ENCODE measurements at places on chromosomes 6 and 20.

- DNase-seq, result no peak
Observed at GRCh38 chr20:34209111-34209510, 32.1 kb upstream of the ASIP start.

GRCh38 chr6:10422737-10423034 is 7.8 kb upstream of the TFAP2A start:
- no peak for DNase-seq

DNA sequence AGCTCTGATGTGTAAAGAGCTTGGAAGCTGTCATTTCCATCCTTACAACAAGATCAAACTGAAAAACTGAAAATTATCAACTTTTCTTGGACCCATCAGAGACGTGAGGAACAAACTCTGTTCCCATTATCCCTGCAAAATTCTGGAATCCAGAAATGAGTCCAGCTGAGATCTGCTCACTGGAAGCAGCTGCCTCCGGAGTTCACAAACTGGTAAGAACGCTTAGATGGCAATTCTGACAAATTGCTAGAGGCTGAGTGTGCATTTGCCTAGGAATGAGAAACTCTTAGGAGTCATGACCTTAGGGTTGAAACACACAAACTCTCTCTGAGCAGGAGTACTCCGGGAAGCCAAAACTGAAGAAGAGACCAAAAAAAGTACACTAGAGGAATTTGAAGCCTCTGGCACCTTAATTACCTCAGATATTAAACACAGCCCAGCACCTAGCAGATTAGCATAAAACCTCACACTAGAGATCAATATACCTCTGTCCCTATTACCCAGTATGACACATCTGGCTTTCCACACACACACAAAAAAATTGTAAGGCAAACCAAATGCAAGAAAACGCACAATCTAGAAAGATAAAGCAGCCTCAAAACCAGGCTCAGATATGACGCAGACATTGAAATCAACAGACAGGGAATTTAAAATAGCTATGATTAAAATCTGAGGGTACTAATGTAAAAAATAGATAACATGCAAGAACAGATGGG is 233.5 kb upstream of the SGK1 start:
- no peak for DNase-seq

GRCh38 chr6:1703091-1703855 is 93.6 kb downstream of the FOXC1 start:
- DNase-seq, result no peak

- DNase-seq, result no peak
Observed at GRCh38 chr6:39617520-39617919, 107.7 kb downstream of the KIF6 start.

DNA sequence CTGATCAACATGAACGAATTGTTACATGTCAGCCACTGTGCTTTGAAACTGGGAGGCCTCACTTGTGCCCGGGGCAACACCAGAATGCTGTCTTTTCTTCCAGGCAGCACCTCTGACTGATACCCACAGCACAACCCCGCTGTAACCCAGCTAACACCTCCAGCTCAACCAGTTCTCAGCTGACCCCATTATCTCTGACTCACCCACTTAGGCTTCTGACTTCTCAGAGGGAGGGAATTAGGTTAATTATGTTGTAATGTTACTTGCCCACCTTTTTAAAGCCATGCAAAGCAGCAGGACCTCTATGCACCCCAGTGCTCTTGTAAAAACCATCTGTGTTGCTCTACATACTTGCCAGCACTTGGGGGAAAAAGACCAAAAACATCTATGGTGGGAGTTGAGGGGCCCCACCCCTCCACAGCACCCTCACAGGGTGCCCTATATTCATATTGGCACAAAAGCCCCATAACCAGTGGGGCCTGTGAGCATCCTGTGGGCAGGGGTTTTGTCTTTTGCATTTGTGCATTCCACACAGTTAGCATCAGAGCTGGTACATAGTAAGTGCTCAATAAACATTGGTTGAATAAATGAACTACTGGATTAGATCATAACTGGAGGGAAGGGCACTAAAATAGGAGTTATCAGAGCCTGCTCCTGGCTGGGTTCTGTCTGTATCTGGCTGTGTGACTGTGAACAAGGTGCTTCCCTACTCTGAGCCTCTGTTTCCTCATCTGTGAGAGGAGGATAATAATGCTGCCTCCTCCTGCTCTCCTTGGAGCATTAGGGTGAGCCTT is 22.3 kb downstream of the BNIP5 start:
- DNase-seq, result no peak

DNA sequence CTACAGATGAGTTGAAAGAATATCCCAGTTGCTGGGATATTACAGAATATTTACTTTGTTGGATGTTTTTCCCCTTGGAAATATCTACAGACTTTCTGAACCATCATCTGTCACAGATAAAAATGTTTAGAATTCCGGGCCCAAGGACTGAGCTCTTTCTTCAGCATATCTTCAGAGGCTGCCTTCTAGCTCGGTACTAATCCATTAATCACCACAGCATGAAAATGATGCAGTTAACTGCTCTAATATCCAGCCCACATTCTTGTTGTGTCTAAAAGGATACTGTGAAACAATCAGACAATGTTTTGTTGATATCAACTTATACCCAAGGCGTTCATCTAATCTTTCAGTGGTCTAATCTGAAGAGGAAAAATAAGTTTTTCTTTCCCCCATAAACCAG is 247.4 kb downstream of the TBC1D32 start:
- DNase-seq, result no peak

DNA sequence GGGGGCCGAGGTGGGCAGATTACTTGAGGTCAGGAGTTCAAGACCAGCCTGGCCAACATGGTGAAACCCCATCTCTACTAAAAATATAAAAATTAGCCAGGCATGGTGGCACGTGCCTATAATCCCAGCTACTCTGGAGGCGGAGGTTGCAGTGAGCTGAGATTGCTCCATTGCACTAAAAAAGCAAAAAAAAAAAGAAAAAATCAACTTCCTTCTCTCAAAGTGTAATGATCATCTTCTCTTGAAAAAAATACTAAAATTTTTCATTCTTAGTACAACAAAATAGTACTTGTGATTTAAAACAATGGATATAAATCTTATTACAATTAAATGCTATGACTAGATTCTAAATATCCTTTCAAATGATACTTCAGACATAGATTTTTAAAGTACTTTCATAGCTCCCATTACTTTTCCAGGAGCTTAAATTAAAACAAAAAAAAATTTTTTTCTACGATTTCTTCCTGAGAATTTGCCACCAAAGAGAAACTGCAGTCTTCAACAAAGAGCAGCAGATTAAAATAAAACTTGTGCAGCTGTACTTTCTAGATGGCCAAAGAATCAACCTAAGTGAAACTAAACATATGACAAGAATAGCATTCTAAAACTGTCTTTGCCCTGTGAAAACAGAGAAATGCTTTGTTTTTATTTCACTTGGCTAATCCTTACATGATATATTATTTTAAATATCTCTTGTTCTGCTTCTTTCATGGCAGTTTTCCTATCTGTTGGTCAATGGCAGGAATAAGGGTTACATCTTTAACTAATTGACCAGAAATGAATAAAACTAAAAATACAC is 75.2 kb downstream of the MAP3K5 start:
- peak; percentile 77 for DNase-seq

DNA sequence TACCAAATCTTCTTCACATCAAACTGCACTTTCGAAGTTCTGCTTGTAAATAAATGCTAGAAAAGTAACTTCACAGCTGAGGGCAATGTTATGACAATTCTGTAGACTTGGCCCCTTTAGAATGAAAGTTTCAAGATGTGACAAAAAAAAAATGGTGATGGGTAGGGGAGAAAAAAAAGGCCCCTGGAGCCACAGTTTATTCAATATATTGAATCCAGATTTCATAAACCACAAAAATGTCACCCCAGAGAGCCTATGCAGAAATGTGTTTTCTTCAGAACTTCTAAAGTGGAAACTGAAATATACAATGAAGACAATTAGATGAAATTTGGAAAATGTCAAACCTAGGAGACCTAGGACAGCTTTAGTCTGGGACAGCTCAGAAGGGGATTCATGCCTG is 143.1 kb downstream of the EDN3 start:
- no peak for DNase-seq

- DNase-seq, result no peak
Observed at GRCh38 chr6:107187630-107188029, 72.3 kb upstream of the BEND3 start.

DNA sequence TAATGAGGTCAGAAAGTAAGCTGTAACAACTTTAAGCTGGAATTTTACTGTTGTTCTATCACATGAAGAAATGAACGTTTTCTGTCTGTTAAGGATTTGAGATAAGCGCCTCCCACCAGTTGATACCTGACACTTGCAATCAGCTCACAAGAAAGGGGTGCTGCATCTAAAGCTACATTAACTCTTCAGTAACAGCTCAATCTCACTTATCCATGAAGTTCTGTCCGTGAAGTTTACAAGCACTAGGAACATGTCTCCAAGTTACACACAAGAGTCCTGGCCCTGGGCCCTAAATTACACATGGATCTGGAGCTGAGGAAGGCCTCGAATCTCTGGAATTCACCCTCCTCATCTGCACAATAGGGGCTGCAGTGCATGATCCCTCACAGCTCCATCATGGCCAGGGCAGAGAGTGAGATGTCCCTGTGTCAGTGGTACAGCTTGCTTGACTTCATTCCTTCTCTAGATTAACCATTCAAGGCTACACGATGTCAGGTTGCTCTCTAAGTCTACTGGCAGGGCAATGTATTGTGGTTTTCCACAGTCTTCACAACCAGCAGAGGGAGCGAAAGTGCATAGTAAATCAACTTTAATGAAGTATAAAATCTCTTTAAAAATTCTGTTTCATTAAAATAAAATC is 182.4 kb upstream of the MCHR2 start:
- peak; percentile 18 for DNase-seq

DNA sequence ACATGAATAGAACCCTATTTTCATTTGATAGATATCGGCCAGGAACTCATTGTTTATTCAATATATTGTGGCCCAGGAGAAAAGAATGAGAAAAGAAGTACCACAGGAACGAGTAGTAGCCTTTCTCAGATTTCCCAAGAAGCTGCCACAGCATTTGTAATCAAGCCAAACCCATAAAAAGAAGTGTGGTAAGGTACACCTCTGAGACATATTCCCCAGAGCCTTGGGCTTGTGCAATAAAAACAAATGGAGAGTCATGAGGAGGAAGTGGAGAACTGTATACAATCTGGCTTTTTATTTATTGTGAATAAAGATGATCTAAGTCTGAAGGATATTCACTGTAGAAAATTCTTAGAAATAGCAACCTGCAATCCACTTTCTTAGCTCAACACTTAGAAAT is 36.7 kb downstream of the KIF6 start:
- DNase-seq, result no peak

DNA sequence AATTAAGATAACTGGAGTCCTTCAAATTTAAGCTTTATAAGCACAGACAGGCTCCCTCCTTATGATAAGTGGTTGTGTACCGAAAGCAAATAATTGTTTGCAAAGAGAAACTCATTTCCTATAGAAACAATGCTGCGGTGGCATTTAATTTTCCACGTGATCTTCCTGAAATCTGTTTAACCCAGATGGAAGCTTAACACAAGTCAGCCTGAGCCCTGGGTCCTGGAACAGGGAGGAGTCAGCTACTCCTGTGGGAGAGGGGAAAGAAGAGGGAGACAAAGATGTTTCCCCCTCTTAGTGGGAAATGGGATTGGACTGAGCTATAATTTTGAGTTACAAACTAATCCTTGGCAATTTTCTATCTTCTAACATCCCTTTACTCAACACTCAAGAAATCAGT is 136.5 kb downstream of the ELOVL4 start:
- DNase-seq, result no peak

GRCh38 chr6:129679275-129679674 is 30.7 kb downstream of the ARHGAP18 start:
- no peak for DNase-seq

- DNase-seq, result no peak
Observed at GRCh38 chr6:157611406-157611805, 211.6 kb upstream of the SNX9 start.

DNA sequence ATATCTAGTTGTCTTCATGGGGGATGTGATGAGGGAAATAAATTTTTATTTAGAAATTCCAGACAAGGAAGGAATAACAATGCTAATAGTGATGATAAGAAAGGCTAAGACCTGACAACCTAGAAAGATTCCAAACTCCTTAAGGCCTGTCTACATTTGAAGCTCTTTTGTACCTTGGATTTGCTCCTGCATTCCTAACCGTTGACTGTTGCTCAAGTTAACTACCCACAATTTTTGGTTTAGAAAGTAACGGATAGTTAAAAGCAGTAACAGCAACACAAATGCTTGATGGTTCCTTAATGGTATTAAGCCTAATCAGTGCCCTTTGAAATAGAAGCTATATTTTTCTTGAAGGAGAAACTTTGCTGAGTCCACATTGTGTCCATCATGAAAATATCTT is 52.9 kb downstream of the TRMT11 start:
- DNase-seq, result no peak

GRCh38 chr20:37407019-37407566 is 61.2 kb downstream of the SRC start:
- no peak for DNase-seq

DNA sequence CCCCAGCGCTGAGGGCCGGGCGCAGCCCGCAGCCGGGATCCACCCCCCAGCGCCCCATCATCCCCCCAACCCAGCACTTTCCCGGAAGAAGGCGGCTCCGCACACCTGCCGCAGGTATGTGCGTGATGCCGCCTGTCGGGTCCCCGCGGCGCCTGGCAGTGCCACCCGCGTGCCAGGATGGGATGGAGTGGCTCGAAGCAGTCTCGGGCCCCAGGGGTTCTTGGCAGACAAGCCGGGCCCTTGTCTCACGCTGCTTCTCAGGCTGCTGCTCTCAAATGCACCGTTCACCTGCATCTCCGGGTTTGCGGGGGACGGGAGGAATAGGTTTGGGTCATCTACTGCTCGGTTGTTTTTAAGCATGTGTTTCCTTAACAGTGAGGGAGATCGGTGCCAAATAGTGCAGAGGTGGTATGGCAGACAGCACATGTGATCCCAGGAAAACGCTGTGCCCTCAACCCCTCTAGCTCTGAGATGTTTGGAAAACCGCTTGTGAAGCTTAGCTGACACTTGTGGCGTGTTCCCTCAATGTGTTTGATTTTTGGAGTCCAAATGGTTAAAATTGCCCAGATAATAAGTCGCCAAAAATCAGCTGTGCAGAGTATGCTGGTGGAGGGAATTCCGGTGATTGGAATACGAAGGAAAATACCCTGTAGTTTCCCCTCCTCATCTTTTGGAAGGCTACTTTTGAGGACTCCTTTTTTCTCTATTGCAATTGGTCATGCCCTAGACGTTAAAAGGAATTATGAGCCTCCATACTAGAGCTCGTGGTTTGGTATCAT is 926 bp downstream of the MYLIP start:
- DNase-seq, result peak; percentile 46

- no peak for DNase-seq
Observed at GRCh38 chr20:63382551-63383300, 21.6 kb upstream of the CHRNA4 start.

DNA sequence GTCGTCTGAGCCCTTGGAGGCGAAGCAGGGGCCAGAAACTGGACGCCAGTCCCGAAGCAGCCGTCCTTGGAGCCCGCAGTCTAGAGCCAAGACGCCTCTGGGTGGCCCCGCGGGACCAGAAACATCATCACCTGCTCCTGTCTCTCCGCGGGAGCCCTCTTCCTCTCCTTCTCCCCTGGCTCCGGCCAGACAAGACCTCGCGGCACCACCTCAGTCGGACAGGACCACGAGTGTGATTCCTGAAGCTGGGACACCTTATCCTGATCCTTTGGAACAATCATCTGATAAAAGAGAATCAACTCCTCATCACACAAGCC is 416 bp downstream of the RSPH4A start:
- DNase-seq, result peak; percentile 8
